ENCODE measurements at places on chromosomes 11 and 22.

DNA sequence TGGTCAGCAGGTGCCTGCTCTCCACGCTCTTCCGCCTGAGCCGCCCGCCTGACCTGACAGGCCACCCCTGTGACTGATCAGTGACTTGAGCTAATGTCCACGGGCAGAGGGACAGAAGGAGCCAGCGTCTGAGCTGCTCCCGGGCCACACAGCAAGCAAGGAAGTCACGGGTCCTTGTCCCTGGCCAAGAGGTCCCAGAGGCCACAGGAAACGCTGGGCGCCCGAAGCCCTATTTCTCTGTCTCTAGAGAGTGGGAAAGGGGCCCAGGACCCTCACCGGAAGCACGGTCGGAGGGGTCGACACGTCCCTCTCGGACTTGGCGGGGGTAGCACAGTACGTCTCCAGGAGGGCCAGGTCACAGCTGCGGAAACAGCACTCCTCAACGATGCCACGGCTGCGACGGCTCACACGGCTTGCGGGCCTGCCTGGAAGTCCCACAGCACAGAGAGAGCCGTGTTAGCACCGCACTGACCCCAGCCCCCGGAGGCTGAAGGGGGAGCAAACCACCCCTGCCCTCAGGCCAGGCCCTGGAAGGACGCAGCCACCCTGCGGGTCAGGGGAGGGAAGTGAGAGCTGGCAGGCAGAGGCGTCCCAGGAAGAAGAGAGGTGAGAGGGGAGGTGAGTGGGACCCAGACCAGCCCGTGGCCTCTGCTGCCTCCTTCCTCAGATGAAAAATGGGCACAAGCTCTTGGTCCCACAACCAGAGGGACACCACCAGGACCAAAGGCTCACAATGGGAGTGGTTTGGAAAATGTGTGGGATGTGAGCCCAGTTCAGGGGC, 5.8 kb downstream of the IGF2 start:
- DNase-seq = no peak

DNA sequence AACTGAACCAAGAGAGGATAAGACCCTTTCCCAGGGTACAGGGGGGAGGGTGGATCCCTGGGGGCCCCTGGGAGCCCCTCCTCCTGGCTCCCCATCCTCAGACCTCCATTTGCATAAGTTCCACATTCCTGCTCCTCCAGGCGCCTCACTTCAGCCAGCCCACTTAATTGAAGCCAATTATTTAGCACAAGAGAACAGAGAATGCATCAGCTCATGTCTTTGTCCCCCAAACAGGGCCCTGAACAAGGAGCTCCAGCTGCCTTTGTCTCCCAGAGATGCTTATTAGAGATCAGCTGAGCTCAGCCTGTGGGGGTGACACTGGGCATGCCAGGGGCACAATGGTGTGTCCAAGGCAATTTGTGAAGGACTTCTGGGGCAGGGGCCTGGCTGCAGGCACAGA, 89.9 kb upstream of the PRDM11 start:
- no peak for DNase-seq

DNA sequence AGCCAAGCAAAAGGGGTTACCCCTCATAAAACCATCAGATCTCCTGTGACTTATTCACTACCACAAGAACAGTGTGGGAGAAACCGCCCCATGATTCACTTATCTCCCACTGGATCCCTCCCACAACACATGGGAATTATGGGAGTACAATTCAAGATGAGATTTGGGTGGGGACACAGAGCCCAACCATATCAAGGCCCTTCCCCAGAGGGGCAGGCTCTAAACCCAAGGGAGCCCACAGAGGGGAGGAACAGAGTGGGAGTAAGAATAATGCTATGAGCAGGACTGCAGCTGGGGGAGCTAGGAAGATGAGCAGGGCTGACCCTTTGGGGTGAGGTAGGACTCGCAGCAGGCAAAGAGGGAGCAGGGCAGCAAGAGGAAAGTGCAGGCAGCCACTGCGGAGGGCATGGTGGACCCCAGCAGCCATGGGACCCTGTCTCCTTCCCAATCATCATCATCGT, 59.3 kb downstream of the CD82 start:
- DNase-seq = no peak

DNA sequence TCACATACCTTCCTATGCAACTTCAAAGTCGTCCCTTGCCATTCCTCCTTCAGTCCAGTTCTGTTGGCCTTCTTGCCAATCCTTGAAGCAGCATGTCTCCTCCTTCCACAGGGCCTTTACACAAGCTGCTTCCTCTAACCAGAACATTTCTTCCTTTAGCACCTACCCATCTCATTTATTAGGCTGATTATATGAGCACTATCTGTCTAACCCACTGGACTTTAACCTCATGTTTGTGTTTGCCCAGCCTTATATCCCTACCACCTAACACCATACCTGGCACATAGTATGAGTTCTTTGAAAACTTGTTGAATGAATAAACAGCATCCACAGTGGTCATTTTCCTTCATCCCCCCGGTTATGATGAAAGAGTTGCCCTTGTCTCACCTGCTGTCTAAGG, 154.4 kb downstream of the WNT11 start:
- DNase-seq = no peak

- DNase-seq = no peak
These were observed 2.3 kb upstream of the ADORA2A start for GRCh38 chr22:24424901-24425775.

GRCh38 chr22:47092896-47093311, 330.5 kb downstream of the TBC1D22A start:
- no peak for DNase-seq

GRCh38 chr11:92596596-92597317, 372.1 kb downstream of the FAT3 start:
- DNase-seq = no peak

DNA sequence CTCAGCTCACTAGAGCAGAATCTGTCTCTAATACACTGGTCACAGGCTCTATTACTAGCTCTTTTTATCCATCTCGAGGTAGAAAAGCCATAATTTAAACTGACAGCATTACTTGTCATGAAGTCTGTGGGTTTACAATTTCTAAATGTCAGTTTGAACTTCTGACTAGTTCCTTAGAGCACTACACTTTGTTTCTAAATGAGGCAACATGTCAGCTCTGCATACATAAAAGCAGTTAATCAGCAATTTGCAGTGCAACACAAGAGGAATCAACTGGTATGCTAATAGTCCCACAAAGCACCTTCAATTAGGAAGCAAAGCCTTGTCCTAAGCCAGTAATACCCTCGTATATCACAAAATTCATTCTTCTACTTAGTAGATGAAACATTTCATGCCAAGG, 321.3 kb downstream of the TTC28 start:
- no peak for DNase-seq

- DNase-seq = no peak
These were observed 314.2 kb upstream of the SORL1-AS1 start for GRCh38 chr11:121766991-121767390.

- no peak for DNase-seq
These were observed 50.2 kb downstream of the ARHGAP32 start for GRCh38 chr11:129141748-129142523.

GRCh38 chr22:41524251-41524661, 20.0 kb downstream of the POLR3H start:
- DNase-seq = no peak

GRCh38 chr22:48240935-48241230, 1478.4 kb downstream of the TBC1D22A start:
- no peak for DNase-seq

- no peak for DNase-seq
These were observed 110.0 kb downstream of the TP53I11 start for GRCh38 chr11:44840521-44841251.

DNA sequence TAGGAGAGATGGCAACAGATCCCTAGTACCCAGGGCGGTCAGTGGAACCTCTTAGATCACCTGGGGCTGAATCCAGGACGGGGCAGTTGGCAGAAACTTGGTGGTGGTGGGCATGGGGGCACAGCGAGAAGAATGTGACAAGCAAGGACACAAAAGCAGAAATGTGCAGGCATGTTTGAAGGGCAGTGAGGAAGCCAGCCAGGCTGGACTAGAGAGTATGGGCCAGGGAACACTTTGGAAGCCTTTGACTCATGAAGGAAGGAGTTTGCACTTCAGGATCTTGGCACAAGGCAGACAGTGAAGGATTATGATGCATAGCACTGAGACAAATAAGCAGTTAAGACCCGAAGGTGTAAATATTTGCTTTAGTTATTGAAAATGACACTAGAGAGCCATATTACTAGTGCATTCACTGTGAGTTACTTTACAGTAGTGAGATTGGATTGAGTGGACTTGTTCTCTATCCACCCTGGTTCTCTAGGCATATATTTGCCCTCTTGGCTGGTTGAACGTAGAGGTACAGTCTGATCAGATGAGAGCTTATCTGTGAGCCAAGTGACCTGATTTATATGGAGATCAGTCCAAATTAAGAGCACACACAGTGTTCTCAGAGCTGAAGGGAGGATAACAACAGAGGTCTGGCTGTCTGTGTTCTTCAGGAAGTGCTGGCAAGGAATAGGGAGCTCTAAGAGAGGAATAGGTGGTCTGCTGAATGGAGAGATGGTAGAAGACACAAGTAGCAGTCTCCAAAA, 210.4 kb downstream of the SNX19 start:
- DNase-seq = no peak

- DNase-seq = no peak
These were observed 344.4 kb upstream of the CADM1 start for GRCh38 chr11:115848611-115849010.

DNA sequence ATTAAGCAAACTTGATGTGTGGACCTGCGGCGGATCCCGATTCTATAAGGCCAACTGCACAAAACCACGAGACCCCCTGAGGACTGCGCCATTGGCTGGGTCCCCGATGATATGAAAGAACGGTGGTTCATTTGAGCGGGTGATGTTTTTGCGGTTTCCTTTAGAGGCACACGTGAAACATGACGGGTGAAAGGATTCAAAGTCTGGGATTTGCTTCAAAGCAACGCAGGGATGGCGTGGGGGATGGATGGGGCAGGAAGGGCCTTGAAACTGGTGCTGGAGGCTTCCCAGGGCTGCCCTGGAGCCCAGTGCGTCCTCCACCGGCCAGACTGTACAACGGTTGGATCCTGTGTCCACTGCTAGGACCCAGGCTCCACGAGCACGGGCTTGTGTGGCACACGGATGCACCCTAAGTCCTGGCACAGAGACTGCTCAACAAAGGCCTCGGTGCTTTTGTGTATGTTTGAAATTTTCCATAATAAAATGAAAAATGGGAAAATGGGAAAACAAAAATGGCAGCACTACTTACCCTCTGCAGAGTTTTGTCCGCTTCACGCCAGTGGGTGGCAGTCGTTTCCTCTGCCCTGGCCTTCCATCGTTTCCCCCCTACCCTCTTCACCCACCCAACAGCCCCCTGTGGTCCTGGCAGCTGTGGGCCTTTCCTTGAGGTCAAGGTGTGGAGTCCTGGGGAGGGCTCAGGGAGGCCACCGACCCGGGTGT, 3.6 kb downstream of the ASCL2 start:
- DNase-seq = no peak

GRCh38 chr11:45606514-45607281, 58.7 kb downstream of the CHST1 start:
- no peak for DNase-seq

- no peak for DNase-seq
These were observed 59.3 kb upstream of the PITPNB start for GRCh38 chr22:27978317-27978716.

- DNase-seq = no peak
These were observed 27.5 kb downstream of the LINC01488 start for GRCh38 chr11:69508974-69509373.

DNA sequence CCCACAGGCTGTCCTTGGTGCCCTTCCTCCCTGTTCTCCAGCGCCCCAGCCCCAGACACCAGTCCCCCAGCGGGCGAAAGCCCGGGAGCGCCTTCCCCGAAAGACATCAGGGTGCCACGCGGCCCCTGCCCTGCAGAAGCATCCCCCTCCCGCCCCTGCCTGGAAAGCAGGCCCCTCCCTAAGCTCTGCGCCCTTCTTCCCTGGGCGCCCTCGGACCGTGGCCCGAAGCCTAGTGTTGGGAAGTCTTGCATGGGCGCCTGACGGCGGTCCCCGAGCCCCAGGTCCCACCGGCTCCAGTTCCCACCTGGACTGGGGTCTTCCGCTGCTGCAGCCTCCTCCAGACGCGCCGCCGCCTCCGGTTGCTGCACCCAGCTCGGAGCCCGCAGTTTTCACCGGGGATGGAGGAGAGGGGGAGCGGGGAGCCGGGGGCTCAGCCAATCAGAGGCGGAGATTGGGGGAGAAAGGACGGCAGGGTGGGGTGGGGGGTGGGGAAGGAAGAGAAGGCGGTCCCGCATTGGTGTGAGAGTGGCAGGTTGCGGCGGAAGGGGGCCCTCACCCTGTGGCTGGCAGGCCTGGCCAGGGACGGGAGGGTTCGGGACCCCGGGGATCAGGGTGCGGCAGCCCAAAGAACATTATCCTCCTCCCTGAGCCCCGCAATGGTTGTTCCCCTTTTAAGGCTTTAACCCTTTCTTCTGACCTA, at the start of gene THY1:
Gene THY1 (minus strand): TSS at position 364 of the 700 bp plus-strand sequence. CDS start 2,267 bp downstream, outside the sequence.
- no peak for DNase-seq

DNA sequence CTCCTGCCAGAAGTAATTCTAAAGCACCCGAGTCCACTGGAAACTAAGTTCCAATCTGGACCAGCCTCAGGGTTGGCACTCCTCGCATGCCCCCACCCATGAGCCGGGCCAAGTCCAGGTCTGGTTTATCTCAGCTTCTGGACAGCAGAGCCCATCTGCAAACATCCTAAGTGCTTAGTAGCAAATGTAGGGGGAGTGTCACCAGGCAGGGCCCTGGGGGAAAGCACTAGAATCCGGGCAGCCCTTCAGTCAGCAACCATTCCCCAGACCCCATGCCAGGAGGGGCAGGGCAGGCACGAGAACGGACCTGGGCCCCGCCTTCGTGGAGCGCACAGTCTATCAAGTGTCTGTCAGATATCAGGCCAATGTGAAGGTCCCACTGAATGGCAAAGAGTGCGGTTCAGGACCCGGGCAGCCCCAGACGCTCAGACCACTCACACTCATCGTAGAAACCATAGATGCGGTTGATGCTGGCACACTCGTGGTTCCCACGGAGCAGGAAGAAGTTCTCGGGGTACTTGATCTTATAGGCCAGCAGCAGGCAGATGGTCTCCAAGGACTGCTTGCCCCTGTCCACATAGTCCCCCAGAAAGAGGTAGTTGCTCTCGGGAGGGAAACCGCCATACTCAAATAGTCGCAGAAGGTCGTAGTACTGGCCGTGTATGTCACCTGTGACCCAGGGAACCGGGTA, 1.3 kb downstream of the PPP1CA start:
- no peak for DNase-seq

GRCh38 chr11:71165771-71166170, 86.6 kb downstream of the SHANK2 start:
- DNase-seq = no peak

All from activated CD4-positive, alpha-beta T cell treated with anti-CD3 and anti-CD28 coated beads, Interleukin-2, amount 50 U/mL, for 24 hours (primary cell).